ENCODE measurements at places on chromosomes 6 and 20.

DNA sequence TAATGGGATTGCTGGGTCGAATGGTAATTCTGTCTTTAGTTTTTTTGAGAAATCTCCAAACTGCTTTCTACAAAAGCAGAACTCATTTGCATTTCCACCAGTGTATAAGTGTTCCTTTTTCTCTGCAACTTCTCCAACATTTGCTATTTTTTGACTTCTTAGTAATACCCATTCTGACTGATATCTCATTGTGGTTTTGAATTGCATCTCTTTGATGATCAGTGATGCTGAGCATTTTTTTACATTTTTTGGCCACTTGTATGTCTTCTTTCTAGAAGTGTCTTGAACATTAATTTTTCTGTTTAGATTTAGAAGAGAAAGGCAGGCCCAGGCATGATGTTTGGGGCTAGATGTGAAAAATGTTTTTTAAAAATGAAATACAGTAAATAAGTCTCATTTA, 553.1 kb upstream of the MAN1A1 start:
- DNase-seq, result no peak

GRCh38 chr6:151481786-151482185, 12.0 kb upstream of the CCDC170 start:
- DNase-seq, result no peak

DNA sequence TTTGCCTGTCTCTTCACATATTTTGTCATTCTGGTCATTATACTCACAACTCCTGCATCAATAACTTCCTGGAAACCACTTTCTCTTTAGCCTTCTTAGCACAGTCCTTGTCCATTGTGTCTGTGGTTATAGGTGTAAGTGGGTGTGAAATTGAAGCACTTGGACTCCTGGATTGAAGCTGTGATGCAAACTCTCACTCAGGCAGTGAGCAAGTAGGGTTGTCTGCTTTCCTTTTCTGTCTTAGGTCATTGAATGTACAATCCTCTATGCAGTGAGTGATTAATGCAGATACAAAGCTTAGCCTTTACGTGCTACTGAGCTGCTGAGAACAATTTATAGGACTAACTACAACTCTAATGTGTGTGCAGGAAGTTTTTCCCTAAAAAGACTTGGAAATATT, 54.8 kb downstream of the ADGRB3 start:
- DNase-seq, result no peak

DNA sequence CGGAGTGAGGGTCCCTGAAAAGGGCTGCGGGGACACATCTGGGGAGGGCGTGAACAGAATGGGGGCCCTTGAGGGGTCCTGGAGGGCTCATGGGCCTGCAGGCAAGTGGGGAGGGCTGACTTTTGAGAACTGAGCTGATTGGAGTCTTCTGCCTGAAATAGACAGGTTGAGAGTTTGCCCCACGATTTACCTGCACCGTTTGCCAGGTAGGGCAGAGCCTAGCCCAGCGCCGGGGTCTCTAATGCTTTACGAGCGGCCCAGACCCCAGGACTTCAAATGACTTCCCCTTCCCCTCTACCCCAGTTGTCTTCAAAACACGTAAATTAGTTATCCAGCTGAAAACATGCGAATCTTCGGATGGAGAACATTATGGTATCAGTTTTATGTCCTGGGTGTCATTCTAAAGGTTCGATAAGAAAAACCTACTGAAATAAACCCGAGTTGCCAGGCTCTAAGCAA, 1.3 kb downstream of the PLCB1 start:
- no peak for DNase-seq

DNA sequence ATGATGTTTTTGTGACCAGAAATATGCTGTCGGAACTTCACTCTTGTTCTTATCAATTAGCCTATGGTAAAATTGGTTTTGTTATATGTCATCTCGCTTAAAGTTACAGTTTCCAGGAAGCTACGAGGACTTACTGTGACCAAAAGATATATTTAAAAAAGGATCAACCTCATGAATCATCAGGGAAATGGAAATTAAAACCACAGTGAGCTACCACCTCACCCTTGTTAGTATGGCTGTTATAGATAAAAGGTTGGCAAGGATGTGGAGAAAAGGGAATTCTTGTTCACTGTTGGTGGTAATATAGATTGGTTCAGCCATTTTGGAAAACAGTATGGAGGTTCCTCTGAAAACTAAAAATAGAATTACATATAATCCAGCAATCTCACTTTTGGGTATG, 14.3 kb upstream of the INSM1 start:
- DNase-seq, result no peak

- DNase-seq, result no peak
These were observed 216.5 kb downstream of the PTPRK start for GRCh38 chr6:128303870-128304269.

GRCh38 chr6:3910106-3910663, 61.0 kb downstream of the FAM50B start:
- DNase-seq, result no peak

GRCh38 chr20:18090044-18090443, 32.3 kb upstream of the OVOL2 start:
- DNase-seq, result no peak

- DNase-seq, result no peak
These were observed 34.4 kb downstream of the EDN3 start for GRCh38 chr20:59334651-59335300.

GRCh38 chr6:28336284-28337120, 554 bp upstream of the ZSCAN31 start:
- no peak for DNase-seq

DNA sequence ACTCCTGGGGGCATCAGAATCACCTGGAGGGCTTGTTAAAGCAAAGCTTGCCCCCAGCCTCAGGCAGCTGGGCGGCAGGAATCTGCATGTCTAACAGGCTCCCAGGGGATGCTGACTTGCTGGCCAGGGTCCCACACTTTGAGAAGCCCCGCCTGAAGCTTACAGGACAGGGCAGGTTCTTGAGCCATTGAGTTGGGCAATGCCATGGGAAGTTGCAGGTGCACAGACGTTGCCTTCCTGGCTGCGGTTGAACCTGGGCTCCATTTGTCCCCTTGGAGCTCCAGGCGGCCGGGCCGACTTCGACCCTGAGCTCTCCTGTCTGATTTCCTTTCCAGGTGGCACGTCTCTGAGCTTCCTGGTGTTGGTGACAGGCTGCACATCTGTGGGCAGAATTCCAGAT, 46.8 kb downstream of the SYNJ2 start:
- no peak for DNase-seq

DNA sequence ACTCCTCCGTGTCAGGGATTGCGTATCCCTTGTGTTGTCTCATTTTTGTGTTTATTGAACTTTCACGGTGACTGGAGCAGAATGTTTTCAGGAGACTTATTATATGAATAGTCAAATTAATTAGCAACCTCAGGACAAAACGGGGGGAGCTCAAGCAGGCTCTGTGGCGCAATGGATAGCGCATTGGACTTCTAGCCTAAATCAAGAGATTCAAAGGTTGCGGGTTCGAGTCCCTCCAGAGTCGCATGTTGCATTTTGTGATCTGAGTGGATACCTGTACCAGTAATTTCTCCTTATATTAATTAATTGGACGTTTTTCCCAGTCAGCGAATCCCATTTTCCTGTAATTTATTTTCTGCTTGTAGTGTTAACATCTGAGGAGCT, 89.1 kb upstream of the ZNF184 start:
- no peak for DNase-seq

DNA sequence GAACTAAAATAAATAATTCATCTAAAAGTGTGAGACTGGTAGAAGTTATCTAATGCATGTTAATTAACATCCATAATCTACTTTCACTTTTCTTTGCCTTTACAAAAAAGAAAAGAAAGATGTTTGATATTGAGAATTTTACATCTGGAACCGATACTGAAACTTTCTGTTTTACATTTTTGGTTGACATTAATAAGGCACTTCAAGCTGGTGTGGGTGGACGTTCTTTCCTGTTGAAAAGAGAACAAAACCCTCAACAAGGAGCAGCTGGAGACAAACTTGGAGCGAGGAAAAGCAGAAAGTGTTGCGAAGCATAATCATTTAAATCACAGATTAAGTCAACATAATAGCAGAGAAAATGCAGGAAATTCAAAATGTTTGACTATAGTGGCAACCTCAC, 575.2 kb upstream of the ADGRB3 start:
- DNase-seq, result no peak

GRCh38 chr6:5865506-5866031, 141.2 kb downstream of the NRN1 start:
- DNase-seq, result no peak

- no peak for DNase-seq
These were observed 392.0 kb upstream of the FLRT3 start for GRCh38 chr20:14729390-14729789.

DNA sequence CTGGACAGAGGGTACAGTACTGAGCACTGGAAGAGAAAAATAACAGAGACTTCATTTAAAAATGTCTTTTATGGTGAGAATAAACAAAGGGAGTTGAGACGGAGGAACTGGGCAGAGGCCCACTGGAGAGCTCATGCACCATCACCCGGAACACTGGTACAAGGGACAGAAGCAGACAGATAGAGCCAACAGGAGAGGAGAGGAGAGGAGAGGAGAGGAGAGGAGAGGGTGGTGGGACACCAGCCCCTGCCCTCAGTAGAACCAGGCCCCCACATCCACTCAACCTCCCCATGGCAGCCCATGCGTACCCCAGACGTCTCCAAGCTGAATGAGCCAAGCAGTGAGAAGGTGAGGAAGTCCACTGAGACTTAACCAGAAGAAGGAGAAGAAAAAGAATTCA, 390.5 kb upstream of the CNR1 start:
- no peak for DNase-seq

DNA sequence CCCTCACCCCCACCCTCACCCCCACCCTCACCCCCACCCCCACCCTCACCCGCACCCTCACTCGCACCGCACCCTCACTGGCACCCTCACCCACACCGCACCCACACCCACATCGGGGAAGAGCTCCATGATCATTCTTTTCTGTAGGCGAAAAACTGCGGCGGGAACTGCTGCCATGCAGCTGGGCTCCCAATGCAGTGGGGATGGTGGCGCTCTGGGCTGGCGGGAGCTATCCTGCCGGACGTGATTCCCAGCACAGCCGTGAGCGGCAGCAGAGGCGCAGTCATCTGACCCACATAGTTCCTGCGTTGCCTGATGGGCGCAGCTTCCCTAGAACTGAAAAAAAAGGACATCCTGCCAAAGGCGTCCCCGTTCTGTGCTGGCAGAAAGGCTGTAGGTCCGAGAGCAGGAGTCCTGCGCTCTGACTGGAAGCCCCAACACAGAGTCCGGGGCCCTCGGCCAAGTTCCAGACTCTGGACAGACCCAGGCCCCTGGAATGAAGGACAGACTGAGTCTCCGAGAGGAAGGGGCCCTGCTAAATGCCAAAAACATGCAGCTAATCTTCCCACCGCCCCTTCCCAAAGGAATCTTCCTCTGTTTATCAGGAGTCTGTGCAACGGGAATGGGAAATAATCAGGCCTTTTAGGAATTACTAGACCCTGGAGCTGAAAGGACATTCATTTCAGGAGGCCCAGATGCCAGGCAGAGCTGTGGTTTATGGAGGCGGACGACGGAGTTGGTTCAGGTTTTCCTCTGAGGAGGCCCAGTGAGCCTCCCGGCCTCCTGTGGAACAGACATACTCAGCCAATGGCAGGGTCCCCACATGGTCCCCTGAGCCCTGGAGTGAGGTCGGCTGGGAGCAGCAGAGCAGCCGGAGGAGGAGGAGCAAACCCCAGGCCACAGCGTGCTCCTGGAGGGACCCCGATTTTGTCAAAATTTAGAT, 14.1 kb upstream of the TCFL5 start:
- peak; percentile 86 for DNase-seq

GRCh38 chr6:125002406-125002741, 40.1 kb downstream of the RNF217 start:
- no peak for DNase-seq

DNA sequence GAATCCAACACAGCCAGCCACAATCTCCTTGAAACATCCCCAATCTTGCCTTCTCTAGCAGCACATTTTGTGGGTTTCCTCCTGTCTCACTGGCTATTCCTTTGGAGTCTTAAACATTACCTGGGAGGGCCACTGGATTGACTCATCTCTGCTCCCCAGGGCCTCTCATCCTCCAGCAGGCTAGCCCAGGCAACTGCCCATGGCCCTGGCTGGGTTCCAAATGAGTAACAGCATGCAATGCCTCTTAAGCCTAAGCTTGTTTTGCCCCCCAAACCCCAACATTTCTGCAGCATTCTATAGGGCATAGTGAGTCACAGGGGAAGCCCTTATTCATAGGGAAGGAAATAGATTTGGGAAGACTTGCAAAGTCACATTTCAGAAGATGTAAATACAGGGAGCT, 204.9 kb downstream of the FOXA2 start:
- DNase-seq, result no peak

GRCh38 chr6:139475241-139475640, 100.8 kb upstream of the CITED2 start:
- DNase-seq, result no peak

- no peak for DNase-seq
These were observed 140.0 kb downstream of the ARID1B start for GRCh38 chr6:156917213-156917612.

DNA sequence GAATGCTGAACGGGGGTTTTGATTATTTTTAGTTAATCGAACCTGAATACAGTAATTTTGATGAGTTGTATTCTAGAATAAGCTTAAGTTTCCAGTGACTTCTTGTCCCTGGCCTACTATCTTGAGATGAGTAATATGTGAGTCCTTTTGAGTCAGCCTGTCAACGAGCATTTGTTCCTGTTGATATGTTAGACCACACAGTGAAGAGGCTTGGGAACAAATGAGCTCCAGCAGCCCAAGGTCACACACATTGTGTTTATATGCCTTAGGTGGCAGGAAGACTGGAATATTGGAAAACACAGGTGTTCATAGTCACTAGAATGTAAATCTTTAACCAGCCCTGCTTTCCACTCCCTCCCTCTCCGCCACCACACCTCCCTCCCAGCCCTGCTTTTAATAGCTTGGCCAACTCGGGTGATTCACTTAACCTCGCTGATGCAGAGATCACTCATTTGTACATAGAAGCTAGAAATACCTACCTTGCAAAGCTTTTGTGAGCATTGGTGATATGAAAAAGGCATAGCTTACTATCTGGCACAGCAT, 9.1 kb downstream of the SMPDL3A start:
- no peak for DNase-seq

DNA sequence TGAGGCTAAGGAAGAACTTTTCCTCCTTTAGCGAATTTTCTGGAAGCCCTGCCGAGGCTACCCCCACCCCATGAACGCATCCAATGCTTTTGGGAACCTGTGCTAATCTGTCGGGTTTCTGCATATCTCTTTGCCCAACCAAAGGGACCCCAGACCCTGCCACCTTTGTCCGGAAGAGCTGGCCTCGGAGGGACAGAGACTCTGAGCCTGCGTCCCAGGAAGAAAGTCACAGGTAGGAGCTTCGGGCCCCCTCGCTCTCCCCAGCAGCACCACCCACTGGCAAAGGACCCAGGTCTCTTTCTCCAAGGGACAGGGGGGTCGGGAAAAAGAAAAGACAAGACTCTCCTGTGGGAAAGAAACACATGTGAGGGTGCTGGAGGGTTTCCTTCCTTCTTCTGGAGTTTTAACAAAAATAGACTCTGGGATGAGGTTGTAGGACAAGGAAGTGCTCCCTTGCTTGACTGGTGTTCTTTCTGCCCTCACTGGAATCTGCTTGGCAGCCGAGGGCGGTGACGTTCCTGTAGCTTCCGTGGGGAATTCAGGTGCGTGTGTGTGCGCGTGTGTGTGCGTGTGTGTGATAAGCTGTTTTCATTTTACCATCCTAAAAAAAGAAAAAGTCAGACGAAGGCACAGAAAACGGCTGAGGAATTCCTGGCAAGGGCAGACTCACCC, 16.3 kb upstream of the FOXC1 start:
- no peak for DNase-seq

GRCh38 chr6:93701526-93701925, 282.2 kb upstream of the EPHA7 start:
- no peak for DNase-seq

GRCh38 chr20:62711703-62712101, 3.1 kb downstream of the NTSR1 start:
- DNase-seq, result peak; percentile 80

Data from NCI-H1092 treated with DMSO at 0.1 percent for 48 hours (cell line).